ENCODE measurements at places on chromosomes 2 and 18.
A peak's percentile ranks its signal among the peaks of the same experiment; 100 is the strongest.

DNA sequence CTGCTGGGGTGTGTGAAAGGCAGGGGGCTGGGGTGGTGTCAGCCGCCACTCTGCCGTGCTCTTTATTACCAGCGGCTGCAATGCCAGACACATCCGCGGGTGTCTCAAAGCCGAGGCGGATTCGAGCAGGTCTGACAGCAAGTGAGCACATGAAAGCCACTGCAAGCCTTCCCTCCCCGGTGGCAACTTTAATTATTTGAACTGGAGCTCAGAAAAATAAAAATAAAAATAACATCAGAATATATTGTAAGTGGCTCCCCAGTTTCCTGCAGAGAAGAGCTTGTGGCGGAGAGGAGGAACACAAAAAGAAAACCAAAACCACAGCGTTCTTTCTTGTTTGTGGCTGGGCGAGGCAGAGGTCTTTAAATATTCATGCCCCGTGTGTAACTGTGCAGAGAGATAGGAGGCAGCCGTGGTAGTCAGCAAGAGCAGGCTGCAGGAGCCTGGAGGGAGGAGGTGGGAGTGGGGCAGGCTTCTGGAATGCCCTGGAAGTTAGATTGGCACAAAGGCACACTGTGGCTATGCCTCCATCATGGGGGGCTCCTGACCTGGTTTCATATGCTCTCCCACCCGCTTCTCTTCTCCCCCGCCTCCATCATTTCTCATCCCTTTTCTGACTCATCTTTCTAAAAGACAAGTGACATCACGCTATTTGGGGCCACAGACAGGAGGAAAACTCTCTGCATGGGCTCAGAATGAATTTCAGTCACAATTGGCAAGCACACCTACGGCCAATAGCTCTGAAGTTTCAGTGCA is 199.8 kb downstream of the CLIP4 start:
- DNase-seq, result peak; percentile 34

- DNase-seq, result no peak
Measured at GRCh38 chr2:29164091-29164846, 49.1 kb downstream of the CLIP4 start.

- DNase-seq, result no peak
Measured at GRCh38 chr2:102708847-102709559, 52.8 kb upstream of the TMEM182 start.

- DNase-seq, result no peak
Measured at GRCh38 chr2:237591141-237591881, 777 bp upstream of the RAB17 start.

DNA sequence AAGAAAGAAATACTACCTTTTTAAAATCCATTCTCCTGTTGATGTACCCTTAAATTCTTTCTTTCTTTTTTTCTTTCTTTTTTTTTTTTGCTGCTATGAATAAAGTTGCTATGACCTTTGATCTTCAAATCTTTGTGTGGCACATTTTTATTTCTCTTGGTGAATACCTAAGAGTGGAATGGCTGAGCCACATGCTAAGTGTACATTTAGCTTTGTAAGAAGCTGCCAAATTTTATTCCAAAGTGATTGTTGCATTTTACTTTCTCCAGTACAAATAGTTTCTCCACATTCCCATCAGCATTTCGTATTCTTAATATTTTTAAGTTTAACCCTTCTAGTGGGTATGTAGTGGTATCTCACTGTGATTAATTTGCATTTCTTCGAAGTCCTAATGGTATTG is 88.8 kb upstream of the RAB27B start:
- no peak for DNase-seq

GRCh38 chr18:74990563-74991081 is 218.3 kb downstream of the PTGR3 start:
- no peak for DNase-seq

DNA sequence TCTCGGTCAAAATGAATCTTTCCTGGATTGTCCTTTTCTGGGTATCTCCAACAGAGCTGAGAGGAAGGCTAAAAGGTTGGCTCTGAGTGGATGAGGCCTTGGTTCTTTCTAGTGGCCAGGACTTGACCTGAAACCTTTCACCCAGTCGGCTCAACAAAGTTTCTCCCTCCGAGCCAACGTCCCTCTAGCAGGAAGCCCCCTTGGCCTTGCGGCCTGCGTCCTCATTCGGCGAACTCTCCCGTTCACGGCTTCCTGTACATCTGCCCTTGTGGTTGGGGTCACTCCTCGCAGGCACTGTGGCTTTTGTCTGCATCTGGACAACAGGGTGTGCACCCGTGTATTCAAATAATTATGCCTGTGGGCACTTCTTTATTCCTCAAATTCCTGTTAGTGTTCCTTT is 9.4 kb upstream of the SIX3 start:
- DNase-seq, result no peak
